Stomach (tissue), 19 donors: ENCODE measurements at places on chromosomes 2 and 18. TPM values are rescaled to one million over a fixed set of nuclear protein-coding genes. Genes with fewer than 3 reads are reported as not detected.

GRCh38 chr2:230944123-230944653 is 19.1 kb upstream of the GPR55 start:
- H3K4me3 ChIP-seq = no peak overlapping the region
- no peak for DNase-seq
- no peaks in the 10 kb centered on the region for H3K4me1 ChIP-seq
- H3K27ac ChIP-seq = no peak overlapping the region

GRCh38 chr2:235216901-235217300 is 265.1 kb downstream of the SH3BP4 start:
- no peaks in the 10 kb centered on the region for H3K27me3 ChIP-seq
- no peaks in the 10 kb centered on the region for H3K4me1 ChIP-seq
- H3K4me3 ChIP-seq = no peak overlapping the region
- no peak overlapping the region for H3K27ac ChIP-seq
- H3K36me3 ChIP-seq = no peaks in the 10 kb centered on the region
- no peak for DNase-seq

- DNase-seq = no peak
- no peak overlapping the region for H3K4me3 ChIP-seq
- H3K27me3 ChIP-seq = no peaks in the 10 kb centered on the region
- H3K4me1 ChIP-seq = no peaks in the 10 kb centered on the region
These were observed 95.7 kb upstream of the RASGRP3 start for GRCh38 chr2:33380719-33381118.

The NOSTRIN gene
- 20.9 TPM for total RNA-seq
